Stimulated activated naive CD4-positive, alpha-beta T cell treated with Interleukin-2 at 50 U/mL for 16 hours (primary cell): ENCODE measurements at places on chromosomes 16 and 17.

GRCh38 chr16:68147444-68147843 is 62.3 kb downstream of the NFATC3 start:
- no peak for DNase-seq

- no peak for DNase-seq
Measured at GRCh38 chr16:87764600-87765472, 950 bp downstream of the KLHDC4 start.

DNA sequence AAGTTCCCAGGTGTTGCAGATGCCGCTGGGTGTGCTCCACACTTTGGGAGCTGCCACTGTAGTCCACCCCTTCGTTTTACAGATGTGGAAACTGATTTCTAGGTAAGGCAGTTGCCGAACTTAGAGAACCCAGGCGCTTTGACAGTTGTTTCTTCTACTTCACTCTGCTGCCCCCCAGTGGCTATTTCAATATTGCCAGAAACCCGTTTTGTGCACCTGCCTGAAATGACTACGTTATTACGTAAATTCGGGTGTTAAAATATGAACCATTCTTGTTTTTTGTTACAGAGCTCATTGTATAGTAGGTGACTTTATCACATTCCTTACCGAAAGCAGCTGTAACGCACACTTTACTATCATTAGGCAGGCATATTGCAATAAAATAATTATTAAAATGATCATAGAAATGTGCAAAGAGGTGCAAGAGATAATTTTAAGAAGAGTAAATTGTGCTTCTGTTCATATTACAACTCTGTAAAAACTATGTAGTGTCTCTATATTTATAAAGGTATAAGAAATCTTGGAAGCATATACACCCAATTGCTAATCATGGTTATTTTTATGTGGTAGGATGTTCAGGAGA is 44.9 kb downstream of the OTOA start:
- DNase-seq, result peak; percentile 72

DNA sequence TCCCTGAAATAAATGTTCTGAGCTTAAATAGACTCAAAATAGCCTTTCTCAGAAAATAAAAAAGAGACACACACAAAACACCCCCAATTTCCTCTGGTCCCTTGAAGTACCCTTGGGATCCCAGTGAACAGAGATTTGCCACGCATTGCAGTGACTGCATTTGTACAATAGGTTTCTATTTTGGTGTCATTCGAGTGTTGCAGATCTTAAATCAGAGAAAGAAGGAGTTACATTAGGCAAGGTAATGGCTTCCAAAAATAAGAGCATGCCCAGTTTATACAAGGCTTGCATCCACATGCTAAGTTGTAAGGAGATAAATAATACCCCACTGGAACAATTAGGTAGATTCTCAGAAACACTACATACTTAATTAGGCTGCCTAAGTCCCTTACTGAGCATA is 2.2 kb downstream of the TOX3 start:
- DNase-seq, result no peak

GRCh38 chr17:20008242-20009051 is 712 bp upstream of the SPECC1 start:
- no peak for DNase-seq

- DNase-seq, result no peak
Measured at GRCh38 chr17:45403906-45404490, 28.7 kb downstream of the ARHGAP27 start.

- no peak for DNase-seq
Measured at GRCh38 chr17:82116246-82116645, 18.2 kb upstream of the FASN start.

GRCh38 chr17:52025236-52025635 is 133.3 kb downstream of the CA10 start:
- DNase-seq, result no peak

- no peak for DNase-seq
Measured at GRCh38 chr16:87135246-87136030, 181.8 kb downstream of the C16orf95 start.

DNA sequence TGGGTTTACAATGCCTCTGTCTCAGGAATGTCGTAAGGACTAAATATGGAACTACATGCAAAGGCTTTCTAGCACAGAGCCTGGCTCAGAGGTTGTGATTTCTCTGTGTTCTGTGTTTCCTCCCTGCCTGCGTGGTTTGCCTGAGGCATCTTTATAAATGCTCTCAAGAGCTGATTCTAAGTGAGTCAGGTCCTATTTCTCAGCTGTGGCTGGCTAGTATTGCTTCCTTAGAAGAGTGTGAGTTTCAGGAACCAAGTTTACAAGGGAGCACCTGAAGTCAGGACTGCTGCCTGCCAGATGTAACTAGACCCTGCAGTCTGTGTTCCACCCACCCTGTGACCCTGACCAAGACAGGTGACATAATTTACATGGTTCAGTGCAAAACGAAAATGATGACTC is 8.0 kb upstream of the CCL1 start:
- no peak for DNase-seq

DNA sequence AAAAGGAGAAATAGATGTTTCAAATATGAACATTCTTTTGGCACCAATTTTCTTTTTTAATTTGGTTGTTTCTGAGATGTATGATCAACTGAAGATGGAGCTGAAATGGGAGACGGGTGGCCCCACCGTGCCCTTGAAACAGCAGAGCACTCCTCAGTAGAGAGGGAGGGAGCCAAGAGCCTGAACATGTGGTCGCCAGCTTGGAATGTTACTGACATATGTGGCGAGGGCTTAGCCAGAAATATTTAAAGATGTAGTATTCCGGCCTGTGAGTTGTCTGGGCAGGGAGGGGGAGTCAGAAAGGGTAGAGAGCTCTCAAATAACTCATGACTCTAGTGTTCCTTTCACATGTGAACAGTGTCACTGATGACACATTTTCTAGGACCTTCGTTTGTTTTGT is 13.3 kb upstream of the MRC2 start:
- no peak for DNase-seq

GRCh38 chr17:17837380-17837821 is 615 bp upstream of the SREBF1 start:
- DNase-seq, result no peak

DNA sequence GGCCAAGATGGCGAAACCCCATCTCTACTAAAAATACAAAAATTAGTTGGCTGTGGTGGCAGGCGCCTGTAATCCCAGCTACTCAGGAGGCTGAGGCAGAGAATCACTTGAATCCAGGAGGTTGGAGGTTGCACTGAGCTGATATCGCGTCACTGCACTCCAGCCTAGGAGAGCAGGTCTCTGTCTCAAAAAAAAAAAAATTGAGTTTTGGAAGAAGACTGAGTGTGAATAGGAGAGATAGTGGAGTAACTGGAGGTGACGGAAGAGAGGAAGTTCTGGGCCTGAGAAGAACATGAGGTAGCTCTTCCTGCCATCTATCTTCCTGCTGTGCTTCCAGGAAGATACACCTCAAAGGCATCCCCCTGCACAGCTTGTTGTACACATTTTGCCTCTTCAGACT is 11.4 kb downstream of the HOXB1 start:
- no peak for DNase-seq

DNA sequence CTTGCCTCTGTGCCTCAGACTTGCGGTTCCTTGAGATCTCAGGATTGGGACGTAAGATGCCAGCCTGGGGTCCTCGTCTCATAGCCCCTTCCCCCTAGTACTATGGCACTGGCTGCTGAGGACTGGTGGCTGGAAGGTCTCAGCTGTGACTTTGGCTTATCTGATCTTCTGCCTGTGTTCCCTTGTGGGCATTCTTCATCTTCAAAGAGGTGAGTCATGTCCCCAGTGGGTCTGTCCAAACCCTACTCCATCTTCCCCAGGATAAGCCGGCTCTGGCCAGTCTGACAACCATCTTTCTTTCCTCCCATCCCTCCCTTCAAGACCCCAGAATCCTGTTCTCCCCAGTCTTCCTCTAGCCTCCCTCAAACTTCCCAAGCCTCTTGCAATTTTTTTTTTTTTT is 3.6 kb downstream of the CD19 start:
- no peak for DNase-seq

DNA sequence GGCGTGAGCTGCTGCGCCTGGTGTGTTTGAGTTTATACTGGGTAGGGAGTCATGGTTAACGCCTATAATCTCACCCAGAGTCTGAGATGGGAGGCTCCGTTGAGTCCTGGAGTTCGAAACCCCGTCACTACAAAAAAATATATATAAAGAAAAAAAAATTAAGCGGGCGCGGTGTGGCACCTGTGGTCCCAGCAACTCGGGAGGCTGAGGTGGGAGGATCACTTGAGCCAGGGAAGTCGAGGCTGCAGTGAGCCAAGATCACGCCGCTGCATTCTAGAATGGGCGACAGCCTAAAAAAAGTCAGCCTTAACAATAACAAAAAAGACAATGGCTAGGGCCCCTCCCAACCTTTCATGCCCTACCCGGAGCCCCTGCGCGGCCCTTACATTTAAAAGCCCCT is 17.2 kb upstream of the PRR14 start:
- DNase-seq, result no peak

- DNase-seq, result no peak
Measured at GRCh38 chr16:20243731-20244281, 83.5 kb downstream of the GP2 start.
